BE2C (cell line): ENCODE measurements at places on chromosomes 7 and 10.

DNA sequence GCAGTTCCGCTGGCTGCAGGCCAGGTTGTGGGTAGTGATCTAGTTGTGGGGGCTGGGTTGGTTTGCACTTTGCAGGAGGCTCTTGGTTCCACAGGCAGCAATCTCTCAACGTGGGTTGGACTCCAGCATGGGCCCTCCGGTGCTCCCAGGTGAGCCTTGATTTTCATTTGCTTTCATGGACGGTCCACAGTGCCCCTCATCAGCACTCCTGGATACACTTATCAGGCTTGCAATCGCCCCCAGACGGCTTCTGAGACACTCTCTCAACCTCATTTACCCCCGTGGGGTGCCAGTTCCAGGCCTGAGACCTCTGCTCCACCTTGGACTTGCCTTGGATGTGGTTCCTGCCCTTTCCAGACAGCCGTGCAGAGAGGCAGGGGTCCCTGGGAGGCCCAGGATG is 31.3 kb upstream of the ZNF273 start:
- DNase-seq, result no peak

DNA sequence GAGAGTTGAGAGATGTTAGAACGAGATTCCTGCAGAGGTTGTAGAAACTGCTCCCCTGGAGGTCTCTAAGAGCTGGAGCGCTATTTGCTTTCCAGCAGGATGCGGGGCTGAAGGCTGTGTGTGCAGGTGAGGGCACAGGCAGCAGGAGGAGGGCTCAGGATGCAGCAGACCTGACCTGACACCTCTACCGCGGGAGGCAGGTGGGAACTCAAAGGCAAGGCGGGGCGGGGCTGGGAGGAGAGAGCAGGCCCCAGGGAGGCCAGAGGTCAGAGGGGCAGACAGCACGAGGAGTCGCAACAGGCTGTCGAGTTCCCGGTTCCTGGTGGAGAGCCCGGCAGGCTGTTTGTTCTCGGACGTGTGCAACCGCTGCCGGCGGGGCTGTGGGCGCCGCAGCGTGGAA is 7.9 kb upstream of the CRTAC1 start:
- DNase-seq, result no peak

GRCh38 chr7:26792576-26792975 is 71.8 kb downstream of the SKAP2 start:
- DNase-seq, result no peak

- DNase-seq, result no peak
These were observed 7.4 kb downstream of the SORCS1 start for GRCh38 chr10:107157071-107157470.

DNA sequence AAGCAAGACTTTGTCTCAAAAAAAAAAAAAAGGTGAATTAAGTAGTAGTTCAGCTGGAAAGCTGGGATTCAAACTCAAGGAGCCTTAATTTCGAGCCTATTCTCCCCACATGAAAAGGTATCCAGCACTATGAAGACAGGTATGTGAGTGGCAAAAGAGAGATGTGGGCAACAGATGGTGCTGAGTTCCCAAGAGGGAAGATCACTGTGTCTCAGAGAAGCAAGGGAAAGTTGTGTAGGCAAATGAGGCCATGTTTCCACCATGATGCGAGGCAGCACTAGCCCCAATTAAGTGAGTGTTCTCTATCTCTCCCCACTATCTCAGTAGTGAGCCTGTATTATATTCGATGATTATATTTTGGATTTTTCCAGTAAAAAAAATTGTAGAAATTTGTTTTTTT is 19.8 kb upstream of the ST7 start:
- DNase-seq, result no peak

GRCh38 chr10:69863580-69863979 is 61.9 kb downstream of the COL13A1 start:
- no peak for DNase-seq

DNA sequence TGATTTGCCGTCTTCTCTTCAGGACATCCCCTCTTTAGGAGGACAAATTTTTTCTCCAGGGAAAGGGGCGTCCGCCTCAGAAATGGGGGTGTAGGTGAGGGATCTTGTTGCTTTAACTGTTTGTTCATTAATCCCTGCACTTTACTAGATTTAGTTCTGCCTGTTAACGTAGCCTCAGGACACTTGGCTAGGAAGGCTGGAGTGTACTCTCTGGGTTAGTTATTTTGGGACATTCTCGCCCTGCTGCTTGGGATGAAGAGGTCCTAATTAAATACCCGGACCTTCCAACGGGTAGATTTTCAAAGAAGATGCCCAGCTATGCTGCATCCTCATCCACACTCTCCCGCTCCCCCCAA is 552 bp upstream of the ZNF365 start:
- DNase-seq, result no peak

DNA sequence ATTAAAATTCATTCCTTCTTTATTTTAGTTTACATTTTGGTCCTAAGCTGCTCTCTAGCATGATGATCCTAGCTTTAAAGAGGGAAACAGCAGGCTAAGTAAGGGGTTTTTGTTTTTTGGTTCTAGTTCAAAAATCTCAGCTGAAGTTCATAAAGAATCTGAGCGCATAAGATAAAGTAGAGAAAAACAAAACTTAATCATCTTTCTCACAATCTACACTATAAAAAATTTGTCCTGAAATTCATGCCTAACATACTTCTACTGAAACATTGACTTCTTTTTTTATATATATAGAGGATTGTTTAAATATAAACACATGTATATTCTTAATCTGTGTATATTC is 6.8 kb upstream of the IGF2BP3 start:
- no peak for DNase-seq

DNA sequence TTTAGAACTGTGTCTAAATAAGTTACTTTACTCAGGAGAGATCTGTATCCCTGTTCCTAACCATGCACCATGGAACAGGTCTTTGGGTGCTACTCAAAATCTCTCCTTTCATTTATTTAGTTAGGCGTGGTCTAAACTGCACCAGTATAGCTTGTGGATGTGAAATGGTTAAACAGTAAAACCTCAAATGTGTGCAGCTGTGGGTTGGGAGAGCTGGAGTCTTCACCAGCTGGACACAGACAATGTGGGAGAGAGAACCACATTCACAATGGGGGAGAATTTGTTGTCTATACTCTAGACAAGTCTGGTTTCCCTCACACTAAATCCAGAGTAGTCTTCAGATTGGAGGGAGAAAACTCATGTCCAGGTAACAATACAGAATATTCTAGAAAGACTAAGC is 31.2 kb upstream of the IKZF1 start:
- DNase-seq, result no peak

GRCh38 chr10:71283410-71283809 is 35.6 kb upstream of the SLC29A3 start:
- DNase-seq, result no peak
